ENCODE measurements at places on chromosomes 5 and 9.

DNA sequence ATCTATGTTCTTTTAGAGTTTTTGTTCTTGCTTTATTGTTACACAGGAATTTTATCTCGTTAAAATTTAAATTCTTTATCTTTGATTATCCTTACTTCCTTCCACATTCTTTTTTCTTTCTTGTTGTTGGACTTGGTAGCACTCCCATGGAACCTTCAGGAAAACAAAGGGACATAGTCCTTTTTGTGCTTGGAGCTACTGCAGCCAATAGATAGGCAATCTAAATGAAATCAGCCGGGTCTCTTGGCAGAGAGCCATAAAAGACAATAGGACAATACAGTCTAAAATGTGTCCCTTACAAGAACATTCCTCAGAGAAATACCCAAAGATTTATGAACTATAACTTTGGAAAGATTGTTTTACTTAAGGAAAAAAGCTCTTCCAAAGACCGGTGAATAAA lies 548.1 kb upstream of the C9orf72 start:
- DNase-seq = no peak

DNA sequence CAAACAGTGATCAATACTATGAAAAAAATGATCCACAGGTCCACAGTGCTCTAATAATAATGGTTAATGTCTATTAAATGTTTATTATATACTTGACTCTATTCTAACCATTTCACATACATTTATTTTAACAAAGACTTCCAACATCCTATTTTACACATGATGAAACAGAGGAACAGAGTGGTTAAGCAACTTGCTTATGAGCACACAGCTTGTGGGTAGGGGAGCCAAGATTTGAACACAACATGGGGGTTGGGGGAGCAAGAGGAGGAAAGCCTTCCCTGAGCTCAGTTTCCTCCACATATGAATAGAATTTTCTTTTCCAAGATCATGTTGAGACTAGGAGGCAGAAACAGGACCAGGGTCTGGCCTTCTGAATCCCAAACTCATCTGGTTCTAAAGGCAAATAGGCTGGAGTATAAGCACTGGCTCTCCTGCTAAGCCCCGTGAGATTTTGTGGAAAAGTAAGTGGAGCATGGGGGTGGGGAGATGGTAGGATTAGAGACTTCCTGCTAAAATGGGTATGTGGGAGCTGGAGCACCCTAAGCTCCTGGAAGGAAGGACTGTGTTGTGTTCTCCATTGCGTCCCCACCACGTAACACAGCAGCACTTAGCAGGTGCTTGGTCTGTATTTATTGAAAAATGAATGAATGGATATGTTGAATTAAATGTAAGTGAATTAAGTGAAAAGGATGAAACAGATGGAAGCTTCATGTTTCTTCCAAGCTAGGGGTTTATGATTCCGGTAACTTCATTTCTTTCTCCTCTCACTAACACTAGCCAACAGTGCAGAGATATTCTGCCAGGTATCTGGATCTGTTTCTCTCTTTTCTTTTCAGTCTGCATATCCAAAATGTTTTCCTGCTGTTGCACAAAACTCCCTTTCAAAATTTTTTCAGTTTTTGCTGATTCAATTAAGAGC lies 26.9 kb upstream of the GALNT10 start:
- DNase-seq = no peak

DNA sequence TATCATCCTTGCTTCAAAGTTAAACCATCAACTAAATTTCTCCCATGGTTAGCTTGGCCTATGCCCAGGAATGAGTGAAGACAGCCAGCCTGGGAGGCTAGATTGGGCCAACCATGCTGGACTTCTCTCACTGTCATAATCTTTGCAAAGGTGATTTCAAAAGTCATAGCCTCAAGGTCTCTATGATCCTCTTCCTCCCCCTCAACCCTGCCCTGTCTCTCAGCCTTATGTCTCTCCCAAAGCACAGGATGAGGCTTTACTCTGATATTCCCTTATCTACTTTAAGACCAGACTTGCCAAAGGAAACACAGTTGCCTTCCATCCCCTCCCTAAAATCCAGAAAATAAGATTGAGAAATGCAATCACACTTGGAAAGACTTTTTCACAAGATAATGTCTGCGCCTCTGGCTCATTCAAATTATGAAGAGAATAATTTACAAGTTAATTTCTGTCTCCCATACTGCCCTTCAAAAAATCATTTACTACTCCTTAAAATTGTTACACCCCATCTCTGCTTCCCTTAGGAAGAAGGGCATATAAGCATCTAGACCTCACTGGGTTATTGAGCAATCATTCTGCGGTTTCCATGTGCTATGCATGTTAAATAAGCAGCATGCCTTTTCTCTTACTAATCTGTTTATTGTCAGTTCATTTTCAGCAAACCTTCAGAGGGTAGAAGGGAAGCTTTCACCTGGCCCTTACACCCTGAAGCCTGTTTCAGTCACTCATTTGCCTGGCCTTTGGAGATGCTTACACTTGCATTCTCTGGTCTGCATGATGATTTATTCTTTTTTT lies 113.8 kb upstream of the ANKRD55 start:
- no peak for DNase-seq

- DNase-seq = no peak
Observed at GRCh38 chr9:136644343-136644592, 18.4 kb upstream of the EGFL7 start.

DNA sequence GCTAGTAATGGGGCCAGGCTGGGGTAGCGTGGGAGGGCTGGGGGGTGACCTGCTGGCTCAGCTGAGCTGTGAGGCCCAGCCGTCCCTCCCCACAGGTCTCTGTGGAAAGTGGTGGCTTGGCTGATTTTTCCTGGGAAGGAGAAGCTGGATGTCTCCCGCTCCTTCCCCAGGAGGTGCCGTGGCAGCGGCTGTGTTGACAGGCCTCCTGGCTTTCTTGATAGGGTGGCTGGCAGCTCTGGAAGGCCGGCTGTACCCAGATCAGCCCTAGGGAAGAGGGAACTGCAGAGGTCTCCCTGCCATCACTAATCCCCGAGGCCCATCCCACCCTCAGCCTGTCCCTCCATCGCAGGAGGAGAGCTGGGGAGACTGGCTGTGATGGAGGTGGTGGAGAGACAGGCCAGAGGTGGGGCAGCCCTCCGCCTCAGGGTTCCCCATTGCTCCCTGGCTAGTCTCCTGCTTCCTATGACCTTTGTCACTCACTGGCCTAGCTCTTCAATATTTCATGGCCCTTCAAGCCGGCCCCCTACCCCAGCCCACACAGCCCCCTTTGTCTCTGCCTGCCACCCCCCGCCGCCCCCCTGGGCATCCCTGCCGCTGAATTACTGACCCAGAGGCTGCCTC lies 6.8 kb downstream of the CXXC5 start:
- DNase-seq = no peak

DNA sequence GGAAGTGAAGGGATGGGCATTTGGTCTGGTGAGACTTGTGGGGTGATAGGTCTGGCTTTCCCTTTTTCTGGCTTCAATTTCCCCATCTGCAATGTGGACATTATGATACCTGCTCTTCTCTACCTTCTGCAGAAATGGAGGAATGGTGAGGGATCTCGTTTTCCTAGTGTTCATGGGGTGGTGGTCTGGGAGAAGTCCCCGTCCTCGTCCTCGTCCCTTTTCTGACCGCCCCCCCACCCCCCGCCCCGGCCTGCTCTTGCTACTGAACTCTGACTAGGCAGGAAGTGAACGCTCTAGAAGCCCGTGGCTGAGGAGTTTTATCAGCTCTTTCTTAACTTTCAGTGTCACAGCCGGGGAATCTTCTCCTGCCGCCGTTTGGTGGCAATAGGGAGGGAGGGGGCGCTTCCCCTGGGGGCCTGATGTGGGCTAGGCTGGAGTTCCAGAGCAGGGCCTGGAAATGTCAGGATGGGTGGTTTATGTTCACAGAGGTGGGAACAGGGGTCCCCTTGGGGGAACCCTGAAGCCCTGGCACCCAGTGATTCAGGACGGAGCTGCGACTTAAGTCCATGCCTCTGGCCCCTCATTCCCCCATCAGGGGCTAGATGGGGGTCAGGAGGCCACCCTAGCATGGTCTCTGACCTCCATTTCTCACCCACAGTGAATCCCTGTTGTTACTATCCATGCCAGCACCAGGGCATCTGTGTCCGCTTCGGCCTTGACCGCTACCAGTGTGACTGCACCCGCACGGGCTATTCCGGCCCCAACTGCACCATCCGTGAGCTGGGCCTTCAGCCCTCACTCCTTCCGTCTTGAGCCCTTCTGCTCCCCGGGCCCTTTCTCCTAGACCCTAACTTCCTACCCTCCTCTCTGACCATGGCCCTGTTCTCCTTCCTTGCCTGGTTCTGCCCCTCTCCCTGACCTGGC lies 6.7 kb downstream of the PTGS1 start:
- peak; percentile 32 for DNase-seq

GRCh38 chr5:151772846-151773561 lies 1.2 kb downstream of the G3BP1 start:
- no peak for DNase-seq

DNA sequence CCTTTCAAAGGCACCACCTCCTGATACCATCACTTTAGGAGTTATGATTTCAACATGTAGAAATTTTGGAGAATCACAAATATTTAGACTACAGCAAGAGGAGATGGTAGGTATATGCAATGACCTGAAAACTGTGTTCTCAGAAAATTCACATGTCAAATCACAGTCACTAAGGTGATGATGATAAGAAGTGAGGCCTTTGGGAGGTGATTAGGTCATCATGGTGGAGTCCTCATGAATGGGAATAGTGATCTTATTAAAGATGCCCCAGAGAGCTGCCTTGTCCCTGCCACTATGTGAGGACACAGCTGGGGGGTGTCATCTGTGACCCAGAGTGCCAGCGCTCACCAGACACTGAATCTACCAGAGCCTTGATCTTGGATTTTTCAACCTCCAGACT lies 513.5 kb upstream of the TUSC1 start:
- no peak for DNase-seq

DNA sequence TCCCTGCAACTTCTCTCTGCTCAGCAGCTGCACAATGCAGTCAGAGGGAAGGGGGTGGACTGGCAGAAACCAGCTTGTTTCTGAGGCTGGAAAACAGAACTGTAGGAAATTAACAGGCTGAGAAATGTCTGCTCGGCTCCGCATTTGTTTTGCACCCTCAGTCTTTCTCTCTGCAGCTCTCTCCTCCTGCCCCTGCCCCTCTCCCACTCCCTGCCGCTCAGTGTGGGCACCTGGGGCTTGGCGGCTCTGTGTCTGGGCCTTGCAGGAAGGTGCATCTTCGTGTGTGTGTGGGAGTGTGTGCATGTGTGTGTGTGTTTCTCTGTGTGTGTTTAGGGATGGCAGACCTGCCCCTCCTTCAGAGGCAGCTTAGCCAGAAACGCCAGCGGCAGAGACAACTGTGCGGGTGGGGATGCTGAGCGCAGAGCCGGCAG lies 53.0 kb downstream of the PCDH1 start:
- no peak for DNase-seq

DNA sequence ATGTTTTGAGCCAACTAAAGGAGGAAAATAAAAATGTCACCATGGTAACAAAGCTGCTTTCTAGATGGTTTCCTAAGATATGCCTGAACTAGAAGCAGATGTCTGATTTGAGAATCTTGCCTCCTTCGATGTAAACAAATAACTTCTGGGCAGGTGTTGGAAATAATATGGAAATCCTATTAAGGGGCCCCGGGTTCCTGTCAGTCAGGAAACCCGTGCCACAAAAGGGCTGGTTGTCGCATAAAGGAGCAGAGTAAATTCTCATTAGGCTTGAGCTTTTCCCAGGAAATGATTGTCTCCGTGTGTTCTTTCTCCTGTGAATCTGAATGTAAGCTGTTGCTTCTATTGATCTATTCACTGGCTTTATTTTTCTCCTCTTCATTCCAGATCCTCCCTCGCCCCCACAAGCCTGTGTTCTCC lies 90.8 kb downstream of the TLE4 start:
- no peak for DNase-seq

DNA sequence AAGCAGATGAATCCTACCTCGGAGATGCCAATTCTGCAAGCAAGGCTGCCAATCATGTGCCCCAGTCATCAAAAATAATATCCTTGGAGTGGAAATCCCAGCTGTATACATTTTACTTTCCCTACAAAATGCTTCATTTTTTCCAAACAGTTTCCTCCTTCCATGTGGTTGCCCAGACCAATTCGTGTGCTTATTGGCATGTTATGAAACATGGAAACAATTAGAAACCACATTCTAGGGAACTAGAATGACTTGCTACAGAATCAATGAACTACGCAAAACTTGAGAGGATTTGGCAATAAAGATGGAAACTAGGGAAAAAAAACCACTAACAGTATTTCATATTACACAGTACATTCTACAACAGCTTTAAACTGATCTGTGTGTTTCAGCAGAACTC lies 584.5 kb upstream of the DMAC1 start:
- no peak for DNase-seq

GRCh38 chr5:94240596-94240992 lies 377.8 kb downstream of the KIAA0825 start:
- no peak for DNase-seq

DNA sequence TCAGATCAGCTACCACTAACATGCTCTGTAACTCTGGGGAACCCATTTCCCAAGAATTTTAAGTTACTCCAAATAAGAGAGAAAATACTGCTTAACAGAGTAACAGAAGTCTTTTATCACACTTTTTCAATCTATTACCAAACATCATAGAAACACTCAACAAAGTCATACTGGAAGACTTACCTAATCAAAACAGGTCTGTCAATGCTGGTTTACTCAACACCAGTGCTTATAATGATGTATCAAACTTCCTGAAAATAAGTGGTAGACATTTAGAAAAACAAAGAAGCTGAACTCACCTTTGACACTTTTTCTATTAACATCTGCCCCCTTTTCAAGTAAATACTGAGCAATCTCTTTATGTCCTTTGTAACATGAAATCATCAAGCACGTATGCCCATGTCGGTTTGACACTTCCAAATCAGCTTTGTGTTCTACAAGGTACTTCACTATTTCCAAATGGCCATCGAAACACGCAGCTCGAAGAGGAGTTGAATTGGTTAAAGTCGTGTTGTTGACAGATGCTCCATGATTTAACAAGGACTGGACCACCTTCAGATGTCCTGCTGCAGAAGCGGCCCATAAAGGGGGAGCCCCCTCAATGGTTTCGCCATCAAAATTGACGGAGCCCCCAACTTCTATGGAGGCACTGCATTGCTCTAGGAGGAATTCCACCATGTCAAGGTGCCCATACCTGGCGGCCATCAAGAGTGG lies 1.8 kb downstream of the FEM1C start:
- DNase-seq = no peak

DNA sequence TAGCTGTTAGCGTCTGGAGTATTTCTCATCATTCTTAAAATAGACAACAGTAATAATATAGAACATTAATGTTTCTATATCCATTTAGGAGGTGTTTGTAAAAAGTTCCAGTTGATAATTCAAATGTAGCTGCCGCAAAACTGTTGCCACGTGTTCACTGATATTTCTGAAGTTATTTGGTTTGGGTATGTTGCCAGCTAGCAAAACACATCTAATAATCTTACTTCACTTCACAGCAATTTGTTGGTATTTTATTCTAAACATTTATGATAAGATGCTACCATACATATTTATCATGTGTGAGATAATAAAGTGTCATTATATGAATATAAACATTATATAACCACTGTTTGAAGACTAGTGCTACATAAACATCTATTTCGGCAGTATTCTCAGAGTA lies 101.6 kb downstream of the CDH12 start:
- no peak for DNase-seq

GRCh38 chr5:68305223-68305870 lies 89.8 kb downstream of the PIK3R1 start:
- DNase-seq = no peak

GRCh38 chr5:10695055-10695649 lies 65.9 kb downstream of the DAP start:
- DNase-seq = no peak

GRCh38 chr9:106419829-106420228 lies 443.1 kb upstream of the ZNF462 start:
- DNase-seq = no peak

- no peak for DNase-seq
Observed at GRCh38 chr5:96843140-96843539, 33.2 kb upstream of the ERAP2 start.

All from activated CD8-positive, alpha-beta memory T cell treated with anti-CD3 and anti-CD28 coated beads, Interleukin-2, amount 50 U/mL, for 48 hours (primary cell).